ENCODE measurements at places on chromosomes 5 and 9.

DNA sequence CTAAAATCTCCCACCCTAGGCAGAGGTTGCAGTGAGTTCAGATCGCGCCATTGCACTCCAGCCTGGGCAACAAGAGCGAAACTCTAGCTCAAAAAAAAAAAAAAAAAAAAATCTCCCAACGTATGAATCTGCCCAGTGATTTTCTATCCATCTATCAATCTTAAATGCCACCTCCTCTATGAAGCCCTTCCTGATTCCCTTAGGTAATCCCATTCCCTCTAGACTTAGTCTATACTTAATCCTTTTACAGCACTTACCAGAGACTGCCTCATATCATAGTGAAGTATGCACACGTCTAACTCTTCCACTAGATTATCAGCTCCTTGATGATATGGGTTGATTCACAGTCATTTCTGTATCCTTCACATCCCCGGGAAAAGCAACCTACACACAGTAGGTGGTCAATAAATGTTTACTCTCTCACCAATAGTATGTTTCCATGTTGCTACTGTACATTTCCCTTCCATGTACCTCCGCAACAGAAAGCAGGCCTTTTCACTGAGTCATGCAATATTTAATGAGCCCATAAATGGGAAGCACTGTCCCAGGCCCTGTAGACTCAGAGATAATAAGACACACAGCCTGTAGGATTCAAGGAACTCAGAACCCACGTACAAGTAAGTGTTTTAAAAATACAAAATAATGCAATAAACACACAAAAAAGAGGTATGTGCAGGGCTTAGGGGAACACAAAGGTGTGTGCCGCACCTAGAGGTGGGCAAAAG is 1.2 kb downstream of the DROSHA start:
- no peak for DNase-seq

- no peak for DNase-seq
These were observed 22.5 kb downstream of the LHFPL2 start for GRCh38 chr5:78626009-78626571.

GRCh38 chr9:99509900-99510535 is 287.9 kb downstream of the SEC61B start:
- DNase-seq, result no peak

DNA sequence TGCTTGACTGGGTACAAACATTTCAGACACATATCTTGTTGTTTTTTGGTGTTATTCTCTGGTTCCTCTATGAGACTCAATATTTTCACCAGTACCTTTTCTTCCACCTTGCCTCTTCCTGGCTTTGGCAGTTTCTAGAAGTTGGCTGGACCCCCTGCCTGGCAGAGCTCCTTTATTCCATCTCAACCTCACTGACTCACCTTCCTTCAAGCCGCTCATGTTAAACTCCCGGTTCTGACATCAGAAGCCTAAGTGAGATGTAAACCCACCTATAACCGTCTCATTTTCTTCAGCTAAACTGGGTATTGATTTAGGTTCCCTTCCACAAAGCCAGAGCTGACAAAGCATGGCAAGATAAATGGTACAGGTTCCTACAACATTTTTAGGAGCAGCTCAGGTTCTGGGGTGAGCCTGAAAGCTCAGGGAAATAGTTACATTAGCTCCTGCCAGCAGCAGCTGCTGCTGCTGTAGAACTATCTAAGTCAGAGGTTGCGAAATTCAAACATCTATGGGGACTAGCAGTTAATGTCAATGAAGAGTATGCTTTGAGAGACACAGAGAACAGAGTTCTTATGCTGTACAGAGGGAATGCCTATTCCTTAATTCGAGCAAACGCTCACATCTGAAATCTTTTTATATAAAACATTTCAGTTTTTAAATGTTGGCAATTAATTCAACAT is 197.1 kb upstream of the NR3C1 start:
- DNase-seq, result no peak

- DNase-seq, result no peak
These were observed 655.2 kb upstream of the FAM174A start for GRCh38 chr5:99879791-99880511.

- DNase-seq, result no peak
These were observed 341.7 kb upstream of the CLINT1 start for GRCh38 chr5:158200619-158201018.

GRCh38 chr9:134365791-134366222 is 39.6 kb downstream of the RXRA start:
- DNase-seq, result no peak

DNA sequence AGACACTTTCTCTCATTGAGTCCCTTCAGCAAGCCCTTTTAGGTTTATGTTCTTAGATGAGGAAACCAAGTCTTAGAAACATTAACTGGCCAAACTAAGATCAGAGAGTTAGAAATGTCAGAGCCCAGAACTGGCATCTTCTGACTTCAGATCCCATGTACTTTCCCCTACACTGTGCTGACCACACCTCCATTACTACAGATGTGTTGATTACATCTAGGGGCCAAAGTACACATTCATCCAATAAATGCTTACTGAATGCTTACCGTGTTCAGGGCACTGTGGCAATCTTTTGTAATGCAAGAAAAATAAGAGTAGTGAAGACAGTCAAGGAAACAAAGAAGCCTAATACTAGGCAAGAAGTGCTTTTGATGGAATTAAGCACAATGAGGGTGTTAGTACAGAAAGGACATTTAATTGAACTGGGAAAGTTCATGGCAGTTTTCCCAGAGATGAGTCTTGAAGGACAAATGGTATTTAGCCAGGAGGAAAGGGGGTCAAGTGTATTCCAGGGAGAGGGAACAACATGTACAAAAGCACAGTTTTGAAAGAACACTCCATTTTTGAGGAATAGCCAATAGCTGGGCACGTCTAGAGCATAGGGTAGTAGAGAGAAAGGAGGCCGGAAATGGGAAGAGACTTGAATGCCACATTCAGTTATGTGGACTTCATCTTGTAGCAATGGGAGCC is 89.7 kb upstream of the CDKN2B start:
- no peak for DNase-seq

GRCh38 chr5:121189342-121190305 is 662.1 kb upstream of the FTMT start:
- peak; percentile 29 for DNase-seq

DNA sequence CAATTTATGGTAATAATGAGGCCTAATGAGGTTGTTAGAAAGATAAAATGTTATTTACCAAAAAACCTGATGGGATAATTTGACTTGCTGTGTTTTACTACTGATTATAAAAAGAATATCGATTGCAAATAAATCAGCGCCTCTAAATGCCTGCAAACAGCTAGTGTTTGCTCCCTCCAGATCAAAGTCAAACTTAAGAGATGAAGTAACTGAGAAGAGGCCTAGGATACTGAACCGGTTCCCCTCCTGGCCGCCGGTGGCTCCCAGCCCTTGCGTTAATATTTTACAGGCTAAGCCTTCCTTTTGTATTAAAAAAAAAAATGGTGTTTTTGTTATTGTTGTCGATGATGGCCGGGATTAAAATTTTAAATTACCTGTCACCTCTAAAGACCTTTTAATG is 2.6 kb downstream of the IRX1 start:
- DNase-seq, result no peak

DNA sequence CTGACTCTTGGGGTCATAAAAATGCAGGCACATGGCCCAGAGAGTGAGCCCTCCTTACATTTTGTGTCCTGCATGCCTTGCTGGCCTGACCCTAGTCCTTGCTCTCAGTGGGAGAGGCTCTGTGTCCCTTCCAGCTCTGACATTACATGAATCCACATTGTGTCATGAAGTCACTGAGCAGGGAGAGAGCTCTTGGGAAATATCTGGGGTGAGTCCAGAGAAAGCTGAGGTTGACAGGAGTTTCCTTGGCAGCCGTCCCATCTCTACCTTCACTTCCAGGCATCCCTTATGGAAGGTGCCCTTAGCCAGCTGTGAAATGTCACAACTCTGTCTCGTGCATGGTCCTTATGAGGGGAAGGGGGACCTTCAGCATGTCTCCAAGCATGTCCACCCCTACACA is 41.0 kb downstream of the FAT2 start:
- DNase-seq, result no peak

GRCh38 chr5:173323799-173324114 is 4.5 kb downstream of the STC2 start:
- no peak for DNase-seq

DNA sequence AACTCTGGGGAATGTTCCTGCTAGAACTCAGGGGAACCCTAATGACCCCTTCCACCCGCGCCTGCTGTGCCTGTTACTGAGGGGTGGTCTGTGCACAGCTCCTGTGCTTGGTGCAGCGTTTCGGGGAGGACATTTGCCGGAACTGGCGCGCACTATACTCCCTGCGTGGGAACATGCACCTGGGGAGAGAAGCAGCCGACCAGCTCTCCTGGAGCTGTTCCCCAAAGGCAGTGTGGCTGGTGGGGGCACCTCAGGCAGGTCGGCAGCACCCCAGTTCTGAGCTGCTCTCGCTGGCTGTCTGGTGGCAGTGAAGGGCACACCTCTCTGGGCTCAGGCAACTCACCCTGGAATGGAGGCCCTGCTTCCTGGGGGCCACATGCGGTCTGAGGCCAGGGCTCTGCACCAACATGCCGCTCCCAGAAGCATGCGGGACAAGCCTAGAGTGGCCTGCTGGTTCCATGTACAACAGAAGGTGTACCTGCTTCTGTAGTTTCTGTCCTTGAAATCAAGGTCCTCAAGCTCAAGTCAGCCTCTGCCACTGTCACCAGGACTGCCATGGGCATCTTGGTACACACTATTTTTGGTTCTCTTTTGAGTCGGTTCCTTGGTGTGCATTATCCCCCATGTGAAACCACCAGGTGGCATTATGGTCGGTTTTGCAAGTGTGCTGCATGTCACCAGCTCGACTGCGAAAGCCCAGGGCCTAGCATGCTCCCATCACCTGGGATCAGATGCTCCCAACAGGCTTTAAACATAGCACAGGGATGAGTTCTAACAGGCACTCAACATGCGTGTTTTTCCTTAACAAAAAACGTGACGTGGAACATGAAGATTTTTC is 7.8 kb upstream of the MRNIP start:
- DNase-seq, result no peak

- peak; percentile 85 for DNase-seq
These were observed 112.2 kb downstream of the RPS23 start for GRCh38 chr5:82165740-82166530.

GRCh38 chr5:87551911-87552310 is 139.2 kb upstream of the CCNH start:
- DNase-seq, result no peak

GRCh38 chr5:101811466-101811865 is 484.6 kb downstream of the SLCO4C1 start:
- DNase-seq, result no peak

DNA sequence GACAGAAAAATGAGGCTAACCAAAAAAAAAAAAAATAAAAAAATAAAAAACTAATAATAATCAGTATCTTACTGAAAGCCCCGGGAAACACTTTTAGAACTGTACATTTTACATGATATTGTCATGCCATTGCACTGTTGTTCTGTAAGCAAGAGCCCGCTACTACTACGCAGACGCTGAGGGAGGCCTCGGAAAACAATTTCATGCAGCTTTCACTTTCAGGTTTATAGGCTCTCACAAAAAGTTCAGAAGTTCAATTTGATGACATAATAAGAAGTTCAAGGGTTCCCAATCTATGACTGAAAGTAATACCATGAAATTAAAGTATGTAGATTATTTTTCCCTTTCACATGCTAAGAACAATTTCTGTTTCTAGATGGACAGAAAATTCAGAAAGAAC is 318.3 kb upstream of the ITGA1 start:
- no peak for DNase-seq

GRCh38 chr5:142506756-142507155 is 179.1 kb downstream of the FGF1 start:
- no peak for DNase-seq

- no peak for DNase-seq
These were observed 29.1 kb downstream of the ARSK start for GRCh38 chr5:95583992-95584391.

- DNase-seq, result peak; percentile 4
These were observed 92.9 kb upstream of the TNPO1 start for GRCh38 chr5:72723581-72723980.
